ENCODE measurements at places on chromosomes 6 and 20. TPM values are rescaled to one million over a fixed set of nuclear protein-coding genes. Genes with fewer than 3 reads are reported as not detected.

DNA sequence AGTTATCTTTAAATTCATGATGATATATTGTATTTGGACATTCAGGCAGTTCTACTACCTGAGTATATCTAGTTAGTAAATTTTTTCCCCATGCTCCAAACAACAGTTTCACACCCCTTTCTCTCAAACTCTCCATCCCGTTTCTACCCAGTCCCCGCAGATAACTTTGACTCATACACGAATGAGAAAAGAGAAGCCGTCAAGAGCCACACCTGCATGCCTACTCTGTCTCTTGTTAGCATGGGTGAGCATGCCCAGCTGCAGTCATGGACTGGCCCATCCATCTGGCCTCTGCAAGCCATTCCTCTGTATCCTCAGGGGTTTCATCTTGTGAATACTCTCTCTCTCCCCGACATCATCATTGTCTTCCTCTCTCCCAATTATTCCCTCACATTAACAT lies 41.5 kb downstream of the MYB start:
- DNase-seq, result no peak

DNA sequence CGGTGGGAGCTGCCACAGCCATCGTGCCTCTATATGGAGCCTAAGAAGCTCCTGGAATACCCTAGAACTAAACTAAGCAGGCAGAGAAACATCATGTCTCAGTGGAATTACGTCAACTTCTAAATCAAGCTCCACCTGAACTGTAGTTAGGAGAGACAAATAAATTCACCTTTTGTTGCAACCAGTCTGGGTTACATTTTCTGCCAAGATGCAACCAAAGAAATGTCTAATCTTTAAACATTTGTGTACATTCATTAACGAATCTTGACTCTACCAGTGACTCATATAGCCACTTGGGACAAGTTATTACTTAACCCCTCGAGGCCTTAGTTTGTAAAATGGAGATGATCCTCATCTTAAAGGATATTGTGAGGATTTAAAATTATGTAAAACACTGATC lies 8.9 kb downstream of the PTPRK start:
- no peak for DNase-seq

DNA sequence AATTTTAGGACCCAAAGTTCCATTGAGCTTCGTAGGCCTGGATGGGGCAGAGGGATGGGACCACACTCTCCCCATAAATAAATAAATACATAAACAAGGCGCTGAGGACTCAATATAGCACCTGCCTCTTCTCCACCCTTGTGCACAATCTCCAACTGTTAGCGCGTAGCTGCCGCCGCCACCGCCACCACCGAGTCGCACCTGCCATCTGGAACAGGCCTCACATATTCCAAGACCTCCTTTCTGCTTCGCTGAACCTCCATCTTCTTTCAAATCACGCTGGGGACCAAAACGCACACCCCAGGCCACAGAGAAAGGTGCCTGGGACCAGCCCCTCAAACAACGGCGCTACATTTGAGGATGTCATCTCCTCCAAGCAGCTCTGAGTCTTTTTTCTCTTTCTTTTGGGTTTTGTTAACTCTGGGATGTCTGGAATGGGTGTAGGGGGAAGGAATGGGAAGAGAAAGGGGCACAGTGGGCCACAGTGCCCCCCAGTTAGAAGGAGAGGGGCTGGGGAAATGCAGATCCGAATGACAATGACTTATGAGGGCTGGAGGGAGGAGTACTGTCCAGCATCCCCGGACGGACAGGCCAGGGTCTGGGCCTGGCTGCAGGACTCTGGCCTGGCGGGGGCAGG lies 49.7 kb downstream of the NOL4L start:
- no peak for DNase-seq

GRCh38 chr20:37690626-37691369 lies 3.0 kb upstream of the CTNNBL1 start:
- DNase-seq, result no peak

DNA sequence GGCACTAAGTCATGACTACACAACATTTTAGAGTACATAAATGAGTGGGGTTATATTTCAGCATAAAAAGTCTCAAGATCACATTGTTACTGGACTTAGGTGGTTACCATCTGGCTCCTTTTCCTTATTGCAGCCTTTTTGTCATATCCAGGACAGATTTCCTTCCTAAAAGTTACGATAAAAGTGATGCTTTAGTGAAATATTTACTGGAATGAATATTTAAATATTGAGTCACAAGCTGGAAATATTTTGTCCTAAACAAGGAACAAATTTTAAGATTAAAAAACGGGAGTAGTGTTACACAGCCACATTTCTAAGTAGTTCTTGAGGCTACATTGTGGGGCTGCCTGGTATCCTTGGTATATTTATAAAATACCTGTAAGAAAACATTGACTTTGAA lies 52.2 kb downstream of the CDC40 start:
- DNase-seq, result no peak

GRCh38 chr6:158041370-158041769 lies 59.7 kb downstream of the SYNJ2 start:
- DNase-seq, result no peak

DNA sequence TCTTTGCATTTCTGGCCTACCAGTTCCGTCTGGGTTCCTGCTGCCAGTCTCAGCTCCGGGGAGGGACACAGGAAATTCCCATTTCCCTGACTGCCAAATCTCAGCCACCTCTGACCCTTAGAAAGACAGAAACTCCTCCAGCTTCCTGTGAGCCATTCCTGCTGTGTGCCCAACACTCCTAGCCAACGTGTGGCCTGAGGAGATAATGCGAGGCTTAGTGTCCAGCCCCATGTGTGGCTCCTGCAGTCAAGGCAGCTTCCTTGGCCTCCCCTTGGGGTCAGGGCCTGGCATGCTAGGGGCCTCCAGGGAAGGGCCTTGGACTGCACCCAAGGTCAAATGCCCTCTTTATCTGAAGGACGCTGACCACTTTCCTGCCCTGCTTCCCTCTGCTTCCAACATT lies 45.1 kb downstream of the MAFB start:
- DNase-seq, result no peak

Gene HLA-DQA2
- not detected for polyA plus RNA-seq

Gene SFTA2
- not detected for polyA plus RNA-seq

DNA sequence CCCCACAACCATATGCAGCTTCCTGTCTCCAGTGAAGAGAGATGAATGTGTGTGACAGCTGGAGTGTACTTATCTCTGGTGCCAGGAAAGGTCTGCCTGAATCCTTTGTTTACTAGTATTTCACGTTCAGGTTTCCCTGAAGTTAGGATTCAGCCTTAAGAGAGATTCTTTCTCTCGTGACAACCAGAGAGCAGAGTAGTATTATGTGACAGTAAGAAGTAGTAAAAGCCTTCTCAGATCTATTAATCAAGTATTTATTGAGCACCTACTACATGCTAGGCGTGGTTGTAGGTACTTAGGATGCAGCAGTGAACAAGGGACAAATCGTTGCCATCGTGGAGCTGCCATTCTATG lies 949 bp downstream of the KIFC1 start:
- no peak for DNase-seq

DNA sequence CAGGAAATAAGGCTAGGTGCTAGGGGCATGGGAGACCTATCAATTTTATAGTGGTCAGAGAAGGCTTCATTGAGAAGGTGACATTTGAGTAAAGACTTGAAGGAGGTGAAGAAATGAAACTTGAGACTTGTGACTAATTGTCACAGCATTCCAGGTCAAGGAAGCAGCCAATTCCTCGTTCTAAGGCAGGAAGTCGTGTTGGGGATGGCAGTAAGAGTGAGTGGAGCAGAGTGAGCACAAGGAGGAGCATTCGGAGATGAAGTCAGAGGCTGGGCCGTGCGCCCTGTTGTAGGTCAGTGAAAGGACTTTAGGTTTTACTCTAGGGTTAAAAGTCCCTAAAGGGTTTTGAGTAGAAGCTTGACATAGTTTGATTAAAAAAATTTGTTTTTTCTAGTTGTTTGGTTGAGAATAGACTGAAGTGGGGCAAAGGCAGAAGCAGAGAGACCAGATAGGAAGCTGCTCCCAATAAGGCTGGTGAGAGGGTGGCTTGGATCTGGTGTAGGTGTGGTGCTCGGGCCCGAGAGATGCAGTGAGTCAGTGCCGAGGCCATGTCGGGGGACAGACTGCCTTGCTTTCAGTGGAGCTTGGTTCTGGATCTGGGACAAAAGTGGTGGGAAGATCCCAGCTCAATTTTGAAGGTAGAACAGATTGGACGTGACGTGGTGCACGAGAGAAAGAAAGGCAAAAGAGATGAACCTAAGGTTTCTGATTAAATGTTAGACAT lies 2.6 kb upstream of the RSPH3 start:
- no peak for DNase-seq

Gene DUSP15
- polyA plus RNA-seq, result 5.4 TPM

Gene RAB44
- 0.12 TPM for polyA plus RNA-seq

Gene SLC44A4
- 0.26 TPM for polyA plus RNA-seq

All from SK-N-SH (cell line).